CD14-positive monocyte (primary cell): ENCODE measurements at places on chromosomes 3 and 15. TPM values are rescaled to one million over a fixed set of nuclear protein-coding genes. Genes with fewer than 3 reads are reported as not detected.

PLAAT1 gene
- polyA plus RNA-seq, result not detected in 2 replicates

- no peaks in the 10 kb centered on the region for H3K27me3 ChIP-seq
- no peak overlapping the region for H3K27ac ChIP-seq
- peaks cover 13% of the 10 kb centered on the region for H3K36me3 ChIP-seq
- no peak overlapping the region for H3K4me3 ChIP-seq
- peaks cover 3% of the 10 kb centered on the region for H3K4me1 ChIP-seq
These were observed 24.3 kb downstream of the ZSCAN2 start for GRCh38 chr15:84625123-84625522.

DNA sequence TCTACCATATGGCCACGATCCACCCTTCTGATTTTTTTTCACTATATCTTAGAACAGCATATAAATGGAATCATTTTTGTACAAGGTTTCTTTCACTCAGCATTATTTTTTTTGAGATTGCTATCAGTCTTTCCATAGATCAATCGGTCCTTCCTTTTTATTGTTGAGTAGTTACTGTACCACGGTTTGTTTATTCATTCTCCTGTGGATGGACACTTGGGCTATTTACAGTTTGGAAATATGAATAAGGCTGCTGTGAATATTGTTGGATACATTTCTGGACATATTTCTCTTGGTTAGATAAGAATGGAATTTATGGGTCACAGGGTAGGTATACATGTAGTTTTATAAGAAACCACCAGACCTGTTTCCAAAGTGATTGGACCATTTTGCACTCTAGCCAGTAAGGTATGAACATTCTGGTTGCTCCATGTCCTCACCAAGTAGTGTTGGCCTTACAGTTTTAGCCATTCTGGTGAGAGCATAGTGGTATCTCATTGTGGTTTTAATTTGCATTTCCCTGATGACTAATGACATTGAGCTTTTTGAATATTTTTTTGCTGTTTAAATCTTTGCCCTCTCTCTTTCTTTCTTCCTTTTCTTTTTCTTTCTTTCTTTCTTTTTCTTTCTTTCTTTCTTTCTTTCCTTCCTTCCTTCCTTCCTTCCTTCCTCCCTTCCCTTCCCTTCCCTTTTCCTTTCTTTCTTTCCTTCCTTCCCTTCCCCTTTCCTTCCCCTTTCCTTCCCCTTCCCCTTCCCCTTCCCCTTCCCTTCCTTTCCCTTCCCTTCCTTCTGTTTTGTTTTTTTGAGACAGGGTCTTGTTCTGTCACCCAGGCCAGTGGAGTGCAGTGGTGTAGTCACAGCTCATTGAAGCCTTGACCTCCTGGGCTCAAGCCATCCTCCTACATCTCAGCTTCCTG lies 49.2 kb downstream of the LRRK1 start:
- H3K27ac ChIP-seq, result no peak overlapping the region
- H3K4me1 ChIP-seq, result peaks cover 6% of the 10 kb centered on the region
- no peak overlapping the region for H3K4me3 ChIP-seq
- H3K36me3 ChIP-seq, result peaks cover 52% of the 10 kb centered on the region
- peaks cover 18% of the 10 kb centered on the region for H3K27me3 ChIP-seq
- no peak for DNase-seq

ACKR4 gene
- not detected for polyA plus RNA-seq

TRIM42 gene
- not detected for polyA plus RNA-seq

DNA sequence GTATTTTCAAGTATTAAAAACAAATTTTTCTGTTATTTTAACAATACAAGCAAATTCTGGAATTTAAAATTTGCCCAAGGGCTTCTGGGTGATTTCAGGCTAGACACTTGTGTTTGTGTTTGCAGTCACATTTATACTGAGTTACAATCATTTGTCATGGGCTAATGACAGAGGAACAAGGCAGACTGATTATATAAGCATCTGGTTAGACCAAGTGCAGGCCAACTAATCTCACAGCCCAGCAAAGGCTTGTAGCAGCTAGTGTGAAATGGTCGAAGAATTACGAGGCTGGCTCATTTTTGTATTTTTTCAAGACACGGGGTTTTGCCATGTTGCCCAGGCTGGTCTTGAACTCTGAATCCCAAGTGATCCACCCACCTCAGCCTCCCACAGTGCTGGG lies 52.1 kb downstream of the CMTM8 start:
- H3K4me1 ChIP-seq, result no peaks in the 10 kb centered on the region
- no peaks in the 10 kb centered on the region for H3K36me3 ChIP-seq
- no peak overlapping the region for H3K27ac ChIP-seq
- H3K4me3 ChIP-seq, result no peak overlapping the region
- H3K27me3 ChIP-seq, result no peaks in the 10 kb centered on the region

TRAIP gene
- polyA plus RNA-seq, result 0.68 TPM

DNA sequence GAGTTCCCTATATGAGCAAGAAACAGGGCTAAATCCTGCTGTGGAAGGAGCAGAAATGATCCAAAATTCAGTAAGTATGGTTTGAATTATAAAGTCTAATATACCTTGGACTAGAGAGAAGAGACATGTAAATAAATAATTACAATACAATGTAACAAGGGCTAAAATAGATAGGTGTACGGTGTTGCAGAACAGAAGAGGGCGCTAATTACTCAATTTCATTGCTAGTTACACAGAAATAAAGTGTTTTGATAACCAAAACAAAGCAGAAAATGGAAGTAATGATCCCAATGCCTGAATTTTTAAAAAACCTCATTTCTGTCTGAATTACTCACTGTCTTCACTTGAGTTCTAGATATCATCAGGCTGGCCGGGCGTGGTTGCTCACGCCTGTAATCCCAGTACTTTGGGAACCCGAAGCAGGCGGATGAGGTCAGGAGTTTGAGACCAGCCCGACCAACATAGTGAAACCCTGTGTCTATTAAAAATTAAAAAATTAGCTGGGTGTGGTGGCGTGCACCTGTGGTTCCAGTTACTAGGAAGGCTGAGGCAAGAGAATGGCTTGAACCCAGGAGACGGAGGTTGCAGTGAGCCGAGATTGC lies 8.3 kb upstream of the PLCH1 start:
- H3K36me3 ChIP-seq, result no peaks in the 10 kb centered on the region
- no peak overlapping the region for H3K4me3 ChIP-seq
- no peak for DNase-seq
- peaks cover 4% of the 10 kb centered on the region for H3K27me3 ChIP-seq
- H3K27ac ChIP-seq, result no peak overlapping the region
- H3K4me1 ChIP-seq, result no peaks in the 10 kb centered on the region

GRCh38 chr3:62370112-62370857 lies 3.1 kb downstream of the FEZF2 start:
- no peaks in the 10 kb centered on the region for H3K36me3 ChIP-seq
- no peak for DNase-seq
- no peak overlapping the region for H3K27ac ChIP-seq
- H3K4me3 ChIP-seq, result no peak overlapping the region
- no peaks in the 10 kb centered on the region for H3K4me1 ChIP-seq

C3orf33 gene
- 0.34 TPM for polyA plus RNA-seq

DNA sequence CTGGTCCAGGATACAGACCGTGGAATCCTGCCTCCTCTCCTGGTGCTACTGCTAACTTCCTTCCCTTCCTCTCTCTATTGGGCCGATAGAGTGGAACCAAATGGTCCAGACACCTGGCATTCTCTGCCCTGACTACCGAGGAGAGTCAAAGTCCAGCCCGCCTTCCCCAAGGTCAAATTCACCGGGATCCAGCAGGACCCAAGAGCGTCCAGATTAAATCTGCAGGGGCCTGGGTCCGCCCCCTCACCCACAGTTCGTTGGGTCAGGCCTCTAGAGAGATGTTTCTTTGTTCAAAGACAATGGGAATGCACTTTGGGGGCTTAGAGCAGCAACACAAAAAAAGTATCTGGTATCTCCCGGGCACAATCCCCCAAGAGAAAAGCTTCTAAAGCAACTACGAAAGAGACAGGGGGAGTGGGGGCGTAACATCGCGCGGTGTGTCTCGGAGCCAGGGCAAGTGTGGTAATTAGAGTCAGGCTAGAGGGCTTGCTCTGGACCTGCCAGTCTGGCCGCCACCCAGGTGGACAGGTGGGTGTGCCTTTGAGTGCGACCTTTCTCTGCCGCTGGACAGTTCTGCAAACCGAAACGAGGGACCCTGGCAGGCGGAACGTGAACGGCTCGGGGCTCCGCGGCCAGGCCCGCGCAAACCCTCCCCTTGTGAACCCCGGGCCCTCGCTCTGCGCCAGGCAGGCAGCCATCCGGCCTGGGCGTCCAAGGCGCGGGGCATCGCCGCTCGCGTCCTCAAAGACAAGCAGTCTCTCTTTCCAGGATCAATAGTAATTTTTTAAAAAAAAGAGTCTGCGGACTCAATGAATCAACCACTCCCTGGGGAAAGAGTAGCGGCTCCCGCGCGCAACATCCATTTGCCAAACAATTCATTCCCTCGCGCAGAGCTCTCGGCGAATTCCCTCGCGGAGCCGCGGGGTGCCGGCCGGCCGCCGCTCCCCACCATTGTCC lies 806 bp downstream of the KLHL25 start:
- no peaks in the 10 kb centered on the region for H3K36me3 ChIP-seq
- H3K4me1 ChIP-seq, result peaks cover 20% of the 10 kb centered on the region
- no peak overlapping the region for H3K27ac ChIP-seq
- no peak for DNase-seq
- peaks cover 8% of the 10 kb centered on the region for H3K27me3 ChIP-seq

DNA sequence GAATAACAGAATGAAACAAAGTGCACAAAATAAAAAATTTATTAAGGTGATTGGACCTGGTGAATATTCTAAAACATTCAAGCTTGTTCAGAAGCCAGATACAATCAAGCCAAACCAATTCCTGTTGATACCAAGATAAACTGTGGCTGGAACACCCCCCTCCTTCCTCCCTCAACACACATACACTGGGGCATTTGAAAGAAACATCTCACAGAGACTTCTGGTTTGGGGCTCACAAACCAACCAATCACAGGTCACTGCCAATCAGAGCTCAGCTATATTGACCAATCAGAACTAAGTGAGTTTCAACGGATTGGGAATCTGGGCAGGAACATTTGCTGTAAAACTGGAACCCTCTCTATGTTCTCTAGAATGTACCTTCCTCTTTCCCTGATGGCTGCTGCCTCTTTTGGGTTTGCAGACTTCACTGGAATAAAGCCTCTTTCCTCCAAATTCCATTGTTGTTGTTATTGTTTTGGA lies 340.6 kb upstream of the GOLIM4 start:
- H3K4me1 ChIP-seq, result no peaks in the 10 kb centered on the region
- no peaks in the 10 kb centered on the region for H3K36me3 ChIP-seq
- no peak overlapping the region for H3K27ac ChIP-seq
- no peaks in the 10 kb centered on the region for H3K27me3 ChIP-seq

GRM7 gene
- polyA plus RNA-seq, result not detected in 2 replicates

CLRN1 gene
- polyA plus RNA-seq, result not detected

- DNase-seq, result no peak
- H3K4me3 ChIP-seq, result no peak overlapping the region
- H3K27ac ChIP-seq, result no peak overlapping the region
- H3K4me1 ChIP-seq, result peaks cover 26% of the 10 kb centered on the region
These were observed 109.6 kb downstream of the ARRDC4 start for GRCh38 chr15:98070137-98070536.

DNA sequence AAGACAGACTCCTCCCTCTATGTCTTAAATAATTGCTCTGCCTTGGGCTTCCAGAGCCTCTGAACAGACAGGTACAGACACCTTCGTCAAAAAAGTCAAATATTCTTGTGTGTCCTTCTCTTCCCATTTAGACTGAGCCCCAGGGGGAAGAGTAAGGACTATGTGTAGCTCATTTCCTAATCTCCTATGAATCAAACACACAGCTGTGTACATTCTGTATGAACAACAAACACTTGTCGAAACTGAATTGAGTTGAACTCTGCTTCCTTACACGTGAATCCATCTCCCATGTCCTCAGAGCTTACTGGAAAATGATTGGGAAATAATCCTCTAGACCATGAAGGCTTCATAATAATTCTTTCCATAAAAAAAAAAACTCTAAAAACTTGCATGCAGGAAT lies 80.8 kb downstream of the MOBP start:
- no peaks in the 10 kb centered on the region for H3K4me1 ChIP-seq
- DNase-seq, result no peak
- no peak overlapping the region for H3K4me3 ChIP-seq
- H3K36me3 ChIP-seq, result no peaks in the 10 kb centered on the region
- no peaks in the 10 kb centered on the region for H3K27me3 ChIP-seq

- no peak overlapping the region for H3K4me3 ChIP-seq
- H3K27me3 ChIP-seq, result peaks cover under 1% of the 10 kb centered on the region
- H3K27ac ChIP-seq, result peak overlapping the region; percentile 69
These were observed 81.7 kb downstream of the HCN4 start for GRCh38 chr15:73287019-73287418.

DNA sequence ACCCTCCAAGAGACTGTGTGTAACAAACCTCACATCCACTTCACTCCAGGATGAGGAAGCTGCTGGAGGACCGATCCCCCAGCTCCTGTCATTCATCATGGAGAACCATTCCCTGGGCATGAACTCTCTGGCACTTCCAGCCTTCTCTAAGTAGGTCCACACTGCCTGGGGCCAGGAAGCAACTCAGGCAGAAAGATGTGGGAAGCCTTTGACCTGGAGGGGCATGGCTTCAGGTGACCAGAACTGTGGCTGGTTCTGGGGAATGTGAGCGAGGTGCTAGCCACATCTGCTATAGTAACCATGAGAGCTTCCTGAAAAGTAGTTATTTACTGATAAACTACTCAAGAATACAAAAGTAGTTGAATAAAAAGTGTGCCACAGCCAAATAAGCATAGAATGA lies 173.7 kb upstream of the CTDSPL start:
- no peak for DNase-seq
- H3K36me3 ChIP-seq, result no peaks in the 10 kb centered on the region
- no peaks in the 10 kb centered on the region for H3K27me3 ChIP-seq
- no peak overlapping the region for H3K27ac ChIP-seq

XPC gene
- polyA plus RNA-seq, result 11.2 and 15.5 TPM in 2 replicates

DNA sequence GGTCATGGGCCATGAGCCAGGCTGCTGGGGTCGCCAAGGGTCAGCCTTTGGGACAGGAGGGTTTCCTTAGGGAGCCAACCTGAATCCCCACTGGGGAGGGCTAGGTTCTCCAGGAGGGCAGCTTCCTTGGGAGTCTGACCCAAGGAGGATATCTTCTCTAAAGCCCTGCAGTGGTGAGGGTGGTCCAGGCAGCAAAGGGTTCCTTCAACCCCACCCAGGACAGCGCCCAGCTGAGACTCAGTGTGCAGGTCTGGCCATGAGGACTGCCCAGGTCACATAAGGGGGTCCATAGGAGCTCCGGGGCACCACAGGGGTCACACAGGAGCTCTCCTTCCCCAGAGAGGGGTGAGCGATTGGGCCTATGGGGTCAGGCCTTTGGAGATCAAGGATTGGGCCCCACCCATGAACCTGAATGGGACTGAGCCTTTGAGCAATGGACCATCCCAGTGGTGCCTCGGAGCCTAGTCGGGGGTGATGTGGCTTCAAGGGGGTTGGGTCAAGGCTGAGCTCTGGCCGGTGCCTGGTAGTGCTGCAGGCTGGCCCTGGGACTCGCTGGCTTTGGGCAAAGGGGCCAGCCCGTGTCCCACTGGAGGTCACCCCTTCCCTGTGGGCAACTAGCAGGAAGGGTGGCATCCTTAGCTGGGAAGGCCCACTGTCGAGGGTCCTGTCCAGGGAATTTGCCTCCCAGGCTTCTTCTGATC lies 216.5 kb downstream of the SNRPN start:
- no peaks in the 10 kb centered on the region for H3K4me1 ChIP-seq
- no peaks in the 10 kb centered on the region for H3K27me3 ChIP-seq
- no peak overlapping the region for H3K4me3 ChIP-seq
- H3K27ac ChIP-seq, result no peak overlapping the region
- H3K36me3 ChIP-seq, result no peaks in the 10 kb centered on the region
